HFFc6 (cell line): ENCODE measurements at places on chromosomes 11 and 22.

DNA sequence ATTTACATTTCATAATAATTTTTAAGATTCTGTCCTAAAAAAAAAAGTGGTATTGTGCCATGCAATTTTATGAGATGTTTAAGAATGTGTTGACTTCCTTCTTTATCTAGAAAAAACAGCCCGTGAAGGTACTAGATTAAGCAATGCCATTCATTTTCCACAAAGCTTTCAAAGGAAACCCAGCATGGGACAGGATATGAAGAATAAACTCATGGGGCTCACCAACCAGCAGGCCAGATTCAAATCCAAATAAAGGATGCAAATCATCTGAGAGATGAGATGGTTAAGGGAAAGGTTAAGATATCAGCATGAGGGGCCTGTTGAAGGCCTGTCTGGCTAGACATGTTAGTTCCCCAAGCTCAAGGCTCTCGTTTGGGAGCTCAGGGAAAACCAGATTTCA, 199.1 kb downstream of the SWAP70 start:
- DNase-seq = no peak

DNA sequence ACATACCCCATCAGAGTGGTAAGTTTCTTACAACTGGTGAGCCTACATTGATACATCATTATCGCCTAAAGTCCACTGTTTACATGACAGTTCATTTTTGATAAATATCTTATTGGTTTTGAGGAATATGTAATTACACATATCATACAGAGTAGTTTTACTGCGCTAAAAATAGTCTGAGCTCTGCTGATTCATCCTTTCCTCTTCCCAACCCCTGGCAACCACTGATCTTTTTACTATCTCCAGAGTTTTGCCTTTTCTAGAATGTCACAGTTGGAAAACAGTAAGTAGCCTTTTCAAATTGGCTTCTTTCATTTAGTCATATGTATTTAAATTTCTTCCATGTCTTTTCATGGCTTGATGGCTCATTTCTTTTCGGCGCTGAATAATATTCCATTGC, 112.8 kb downstream of the LARGE1 start:
- peak; percentile 5 for DNase-seq

DNA sequence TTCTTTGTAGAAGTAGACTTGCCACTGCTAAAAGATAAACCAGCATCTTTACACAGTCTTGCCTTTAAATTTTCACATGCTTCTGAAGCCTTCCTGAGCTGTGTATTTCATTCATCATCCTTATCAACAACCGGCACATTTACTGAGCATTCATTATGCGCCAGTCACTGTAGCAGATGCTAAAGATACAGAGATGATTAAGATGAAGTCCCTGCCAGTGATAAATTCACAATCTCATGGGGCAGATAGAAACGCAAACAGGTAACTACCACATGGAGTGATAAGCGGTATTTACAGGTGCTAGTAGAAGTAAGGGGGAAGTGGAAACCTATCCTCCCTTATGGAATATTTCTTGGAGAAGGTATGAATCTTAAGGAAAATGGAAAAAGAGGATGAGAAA, 67.2 kb downstream of the PRCP start:
- no peak for DNase-seq

GRCh38 chr22:35044607-35045390, 21.2 kb upstream of the ISX start:
- DNase-seq = no peak

GRCh38 chr11:46112961-46113607, 8.2 kb downstream of the PHF21A start:
- peak; percentile 46 for DNase-seq

- no peak for DNase-seq
Measured at GRCh38 chr11:46435679-46436078, 44.1 kb upstream of the CHRM4 start.

- DNase-seq = no peak
Measured at GRCh38 chr11:124783002-124783401, 17.2 kb downstream of the MSANTD2 start.

GRCh38 chr22:37292641-37293040, 10.3 kb downstream of the CYTH4 start:
- no peak for DNase-seq

GRCh38 chr22:24148266-24149197, 32.8 kb upstream of the SUSD2 start:
- DNase-seq = no peak

DNA sequence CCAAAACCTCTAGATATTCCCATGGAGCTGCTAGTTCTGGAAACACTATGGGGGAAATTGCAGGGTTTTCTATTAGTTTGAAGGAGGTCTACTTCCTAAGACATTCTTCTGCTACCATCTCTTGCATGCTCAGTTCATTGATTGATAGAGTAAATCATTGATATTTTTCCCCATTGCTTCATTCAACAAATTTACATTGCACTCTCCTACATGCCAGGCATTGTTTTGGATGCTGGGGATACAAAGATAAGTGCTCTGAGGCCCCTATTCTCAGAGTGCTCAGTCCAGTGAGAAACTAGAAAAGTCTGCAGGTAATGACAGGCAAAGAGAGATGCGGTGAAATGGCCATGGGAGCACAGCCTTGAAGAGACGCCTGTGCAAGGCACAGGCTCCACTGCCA, 313.1 kb downstream of the KIRREL3 start:
- DNase-seq = no peak

GRCh38 chr11:92929246-92929645, 40.2 kb upstream of the MTNR1B start:
- DNase-seq = peak; percentile 46

DNA sequence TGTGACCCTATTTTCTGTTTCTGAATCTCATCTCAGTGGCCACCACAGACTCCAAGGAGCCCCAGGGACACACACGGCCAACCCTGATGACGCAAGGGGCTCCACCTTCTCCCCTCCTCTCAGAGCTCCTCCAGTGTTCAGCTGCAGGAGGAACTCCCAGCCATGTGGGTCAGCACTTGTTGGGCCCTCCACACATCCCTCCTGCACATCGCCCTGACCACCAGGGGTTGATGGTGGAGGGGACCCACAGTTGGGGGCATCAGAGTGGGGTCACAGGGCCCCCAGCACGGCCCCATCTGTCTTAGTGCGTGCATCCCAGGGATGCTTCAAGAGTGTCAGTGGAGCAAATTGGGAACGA, 499.6 kb downstream of the BRD1 start:
- no peak for DNase-seq

DNA sequence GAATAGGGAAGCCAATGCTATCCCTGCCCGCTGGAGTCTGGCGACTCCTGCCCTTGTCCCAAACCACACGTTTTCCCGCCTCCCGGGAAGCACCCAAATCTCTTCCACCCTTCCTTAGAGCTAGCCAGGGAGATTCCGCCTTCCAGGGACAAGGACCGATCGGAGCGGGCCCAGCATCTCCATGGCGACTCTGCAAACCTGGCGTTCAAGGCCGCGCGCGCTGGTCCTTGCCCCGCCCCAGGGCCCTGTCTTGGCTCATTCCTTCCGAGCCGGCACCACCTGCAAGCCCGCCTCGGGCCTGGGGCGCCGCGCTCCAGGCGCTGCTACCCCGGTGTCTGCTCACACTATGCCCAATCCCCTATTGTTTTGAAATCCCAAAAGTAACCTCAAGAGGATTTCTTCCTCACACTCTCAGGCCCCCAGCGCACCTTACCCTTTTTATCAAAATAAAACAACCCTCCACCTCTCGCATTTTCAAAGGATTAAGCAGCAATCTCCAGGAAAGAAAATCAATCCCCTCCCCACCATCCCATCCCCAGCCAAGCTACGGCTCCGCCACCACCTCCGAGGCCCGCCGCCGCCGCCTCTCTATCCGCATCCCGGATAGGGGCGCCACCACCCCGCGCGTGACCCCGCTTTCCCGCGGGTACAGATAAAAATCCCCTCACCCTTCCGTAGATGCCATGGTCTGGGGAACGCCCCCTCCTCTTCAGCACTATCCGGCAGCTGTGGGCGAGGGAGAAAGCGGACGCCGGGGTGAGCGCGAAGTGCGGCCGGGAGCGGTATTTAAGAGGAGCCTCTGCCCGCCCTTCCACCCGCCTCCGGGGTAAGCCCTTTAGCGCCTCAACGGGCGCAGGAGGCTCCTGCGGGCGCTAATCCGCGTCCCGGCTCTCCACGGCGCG, 825 bp downstream of the SLC1A2 start:
- peak; percentile 12 for DNase-seq

- DNase-seq = peak; percentile 19
Measured at GRCh38 chr11:70799386-70799785, 401.1 kb downstream of the CTTN start.

GRCh38 chr11:74371269-74372052, 26.8 kb downstream of the PGM2L1 start:
- DNase-seq = peak; percentile 84

DNA sequence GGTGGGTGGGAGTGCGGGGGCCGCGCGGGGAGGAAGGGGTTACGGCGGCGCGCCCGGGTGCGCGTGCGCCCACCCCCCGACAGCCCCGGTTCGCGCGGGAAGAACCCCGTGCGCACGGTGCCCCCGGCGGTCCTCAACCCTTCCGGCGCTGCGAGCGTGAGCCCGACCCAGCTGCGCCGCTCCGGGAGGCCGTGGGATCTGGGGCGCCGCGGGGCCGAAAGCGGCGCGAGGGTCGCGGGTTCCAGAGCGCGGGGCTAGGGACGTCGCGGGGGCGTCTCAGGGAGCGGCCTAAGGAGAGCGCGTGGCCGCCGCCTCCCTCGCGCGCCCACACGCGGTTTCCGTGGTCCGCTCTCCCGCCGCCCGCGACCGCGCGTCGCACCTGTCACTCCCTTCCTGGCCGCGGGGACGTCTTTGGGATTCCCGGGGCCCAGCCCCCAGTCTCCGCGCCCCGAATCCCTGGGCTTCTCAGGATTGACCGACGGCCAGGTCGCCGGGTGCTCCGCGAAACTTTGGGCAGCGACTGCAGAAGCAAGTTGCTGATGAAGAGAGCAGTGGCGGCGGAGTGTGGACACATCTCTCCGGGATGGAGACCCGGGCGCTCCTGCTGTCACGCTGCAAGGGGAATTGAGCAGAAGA, 582 bp downstream of the SREBF2 start:
- DNase-seq = no peak

- DNase-seq = no peak
Measured at GRCh38 chr11:6554828-6555706, 48.3 kb downstream of the RRP8 start.

DNA sequence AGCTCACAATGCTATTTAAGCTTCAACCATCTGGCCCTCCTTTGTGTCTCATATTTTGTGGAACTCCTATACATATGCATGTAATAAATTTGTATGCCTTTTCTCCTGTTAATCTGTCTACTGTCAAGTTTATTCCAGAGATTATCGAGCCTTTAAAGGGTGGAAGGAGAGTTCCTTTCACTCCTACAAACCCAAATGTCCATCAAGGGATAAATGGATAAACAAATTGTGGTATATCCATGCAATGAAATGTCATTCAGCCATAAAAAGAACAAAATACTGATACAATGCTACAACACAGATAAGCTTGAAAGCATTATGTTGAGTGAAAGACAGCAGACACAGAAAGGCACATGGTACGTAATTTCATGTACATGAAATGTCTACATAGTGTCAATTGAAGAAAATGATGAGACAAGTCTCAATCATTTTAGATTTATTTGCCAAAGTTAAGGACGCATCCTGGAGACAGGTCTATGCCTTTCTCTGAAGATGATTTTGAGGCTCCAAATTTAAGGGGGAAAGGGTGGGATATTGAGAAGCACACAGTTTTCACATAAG, 17.7 kb upstream of the FEZ1 start:
- no peak for DNase-seq

DNA sequence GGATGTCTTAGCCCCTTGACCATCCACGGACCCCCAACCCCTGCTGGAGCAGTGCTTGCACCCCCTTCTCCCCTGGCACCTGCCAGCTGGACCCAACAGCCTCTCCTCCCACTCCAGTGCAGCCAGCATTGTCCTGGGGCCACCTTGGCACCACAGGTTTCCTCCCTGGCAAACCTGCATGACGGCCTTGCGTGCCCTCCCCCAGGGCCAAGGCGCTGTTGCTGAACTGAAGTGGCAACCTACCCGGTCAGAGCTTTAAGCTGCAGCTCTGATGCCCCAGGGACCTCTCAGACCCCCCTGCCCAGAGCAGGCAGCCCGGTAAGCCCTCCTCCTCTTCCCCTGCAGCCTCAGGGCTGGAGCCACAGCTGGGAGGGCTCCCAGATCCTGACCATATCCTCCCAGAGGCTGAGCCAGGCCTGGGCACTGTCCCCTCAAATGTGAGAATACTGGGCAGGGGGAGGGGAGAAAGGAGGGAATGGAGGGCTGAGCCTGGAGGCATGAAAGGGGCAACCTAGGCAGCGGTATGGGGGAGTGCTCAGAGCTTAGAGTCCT, 1.8 kb upstream of the LRRC75B start:
- DNase-seq = no peak

- no peak for DNase-seq
Measured at GRCh38 chr11:62438641-62439040, 19.8 kb downstream of the SCGB1A1 start.
